ENCODE measurements at places on chromosomes 12 and 14. TPM values are rescaled to one million over a fixed set of nuclear protein-coding genes. Genes with fewer than 3 reads are reported as not detected.

GRCh38 chr14:105897725-105898113 lies 371.3 kb downstream of the TMEM121 start:
- no peak for DNase-seq
- no peak overlapping the region for H3K27ac ChIP-seq
- H3K27me3 ChIP-seq = no peaks in the 10 kb centered on the region
- no peaks in the 10 kb centered on the region for H3K4me1 ChIP-seq
- H3K36me3 ChIP-seq = no peaks in the 10 kb centered on the region

- peaks cover 7% of the 10 kb centered on the region for H3K4me1 ChIP-seq
- no peak overlapping the region for H3K27ac ChIP-seq
- no peak overlapping the region for H3K4me3 ChIP-seq
- no peaks in the 10 kb centered on the region for H3K36me3 ChIP-seq
Observed at GRCh38 chr12:66107451-66107915, 23.1 kb downstream of the LLPH start.

DNA sequence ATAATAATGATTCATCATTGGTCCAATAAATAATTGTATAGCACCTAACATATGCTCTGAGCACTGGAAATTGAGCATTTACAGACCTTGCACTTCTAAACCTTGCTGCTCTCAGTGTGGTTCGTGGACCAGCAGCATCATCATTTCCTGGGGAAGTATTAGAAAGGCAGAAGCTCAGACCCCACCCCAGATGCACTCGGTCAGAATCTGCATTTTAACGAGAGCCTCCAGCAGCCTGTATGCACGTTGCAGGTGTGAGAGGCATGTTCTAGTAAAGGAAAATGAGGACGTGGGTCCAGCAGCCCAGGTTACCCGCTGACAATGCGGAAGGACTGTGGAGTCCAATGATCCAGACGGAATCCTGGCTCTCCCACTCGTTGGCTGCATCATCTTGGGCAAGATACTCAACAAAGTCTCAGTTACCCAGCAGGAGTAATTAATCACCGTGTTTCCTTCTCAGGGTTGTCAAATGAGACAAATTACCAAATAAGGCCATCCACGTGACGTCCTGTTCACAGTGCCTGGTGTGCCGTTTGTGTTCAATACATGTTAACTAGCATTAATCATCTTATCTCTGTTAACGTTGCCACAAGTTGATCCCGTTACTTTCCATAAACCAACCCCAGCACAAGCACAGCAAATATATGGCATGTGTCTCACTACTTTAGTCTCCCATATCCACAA lies 49.2 kb upstream of the CCND2 start:
- no peaks in the 10 kb centered on the region for H3K4me1 ChIP-seq
- H3K27ac ChIP-seq = no peak overlapping the region
- H3K4me3 ChIP-seq = no peak overlapping the region
- H3K27me3 ChIP-seq = peaks cover 8% of the 10 kb centered on the region
- DNase-seq = peak; percentile 46

GRCh38 chr12:103696101-103696500 lies 109.0 kb downstream of the STAB2 start:
- no peak overlapping the region for H3K27ac ChIP-seq
- no peaks in the 10 kb centered on the region for H3K36me3 ChIP-seq
- peaks cover 42% of the 10 kb centered on the region for H3K27me3 ChIP-seq
- H3K4me3 ChIP-seq = no peak overlapping the region
- no peak for DNase-seq
- no peaks in the 10 kb centered on the region for H3K4me1 ChIP-seq

DNA sequence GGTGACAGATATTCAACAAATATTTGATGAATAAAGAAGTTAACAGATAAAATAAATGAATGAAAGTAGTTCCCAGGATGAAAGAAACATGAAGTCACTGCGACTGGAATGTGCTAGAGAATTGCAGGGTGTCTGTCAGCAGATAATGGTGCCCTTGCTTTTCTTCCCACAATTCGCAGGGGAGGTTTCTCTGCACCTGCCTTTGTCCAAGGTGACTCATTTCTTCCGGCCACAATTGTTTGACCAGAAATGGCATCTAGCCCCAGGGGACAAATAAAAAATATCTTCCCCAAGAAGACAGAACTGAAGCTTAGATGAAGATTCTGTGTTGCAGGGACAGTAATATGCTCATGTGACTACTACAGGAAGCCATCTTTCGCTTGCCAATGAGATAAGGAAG lies 316.1 kb upstream of the TBX3 start:
- no peak overlapping the region for H3K27ac ChIP-seq
- H3K4me3 ChIP-seq = no peak overlapping the region
- H3K27me3 ChIP-seq = no peaks in the 10 kb centered on the region
- H3K4me1 ChIP-seq = no peaks in the 10 kb centered on the region

- H3K27ac ChIP-seq = no peak overlapping the region
- H3K27me3 ChIP-seq = no peaks in the 10 kb centered on the region
Observed at GRCh38 chr14:33691907-33692306, 259.0 kb downstream of the EGLN3 start.

GRCh38 chr14:32345311-32345791 lies 16.3 kb downstream of the AKAP6 start:
- no peaks in the 10 kb centered on the region for H3K36me3 ChIP-seq
- H3K27me3 ChIP-seq = no peaks in the 10 kb centered on the region
- no peak for DNase-seq
- peak overlapping the region; percentile 84 for H3K27ac ChIP-seq

GRCh38 chr14:90384543-90384911 lies 12.3 kb upstream of the CALM1 start:
- peaks cover 14% of the 10 kb centered on the region for H3K4me1 ChIP-seq
- H3K27me3 ChIP-seq = no peaks in the 10 kb centered on the region
- DNase-seq = no peak
- H3K4me3 ChIP-seq = no peak overlapping the region

DNA sequence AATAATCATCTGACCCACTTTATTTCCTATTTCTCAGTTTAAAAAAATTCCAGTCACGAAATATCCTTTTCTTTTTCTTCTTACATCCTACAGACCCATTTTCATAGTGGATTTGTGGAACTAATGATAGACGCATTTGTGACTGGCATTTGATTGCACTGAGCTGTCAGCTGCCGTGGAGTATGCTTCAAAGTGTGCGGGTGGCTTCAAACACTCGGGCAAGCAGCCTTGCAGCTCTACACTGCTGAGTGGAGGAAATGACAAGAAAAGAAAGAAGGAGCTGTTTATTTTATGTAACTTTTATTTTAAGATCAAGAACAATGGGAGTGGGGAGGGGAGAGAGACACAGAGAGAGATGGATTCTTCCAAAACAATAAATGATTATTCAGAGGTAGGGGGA lies 112.8 kb upstream of the NAP1L1 start:
- peaks cover 3% of the 10 kb centered on the region for H3K4me1 ChIP-seq
- no peak for DNase-seq
- H3K27me3 ChIP-seq = no peaks in the 10 kb centered on the region
- no peak overlapping the region for H3K4me3 ChIP-seq

DNA sequence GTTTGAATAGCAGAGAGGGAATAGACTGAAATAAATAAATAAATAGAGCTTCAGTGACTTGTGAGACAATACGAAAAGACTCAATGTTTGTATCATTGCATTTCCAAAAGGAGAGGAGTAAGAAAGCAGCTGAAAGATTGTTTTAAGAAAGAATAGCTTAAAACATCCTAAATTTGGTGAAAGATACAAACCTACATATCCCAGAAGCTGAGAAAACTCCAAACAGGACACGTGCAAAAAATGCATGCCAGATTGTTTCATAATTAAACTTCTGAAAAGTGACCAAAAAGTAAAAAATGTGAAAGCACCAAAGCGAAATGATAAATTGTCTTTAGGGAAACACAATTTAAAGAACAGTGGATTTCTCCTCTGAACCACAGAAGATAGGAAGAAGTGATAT lies 711.0 kb downstream of the AACS start:
- no peaks in the 10 kb centered on the region for H3K4me1 ChIP-seq
- no peak overlapping the region for H3K27ac ChIP-seq
- H3K36me3 ChIP-seq = peaks cover 2% of the 10 kb centered on the region
- H3K4me3 ChIP-seq = no peak overlapping the region
- no peaks in the 10 kb centered on the region for H3K27me3 ChIP-seq
- DNase-seq = no peak

DNA sequence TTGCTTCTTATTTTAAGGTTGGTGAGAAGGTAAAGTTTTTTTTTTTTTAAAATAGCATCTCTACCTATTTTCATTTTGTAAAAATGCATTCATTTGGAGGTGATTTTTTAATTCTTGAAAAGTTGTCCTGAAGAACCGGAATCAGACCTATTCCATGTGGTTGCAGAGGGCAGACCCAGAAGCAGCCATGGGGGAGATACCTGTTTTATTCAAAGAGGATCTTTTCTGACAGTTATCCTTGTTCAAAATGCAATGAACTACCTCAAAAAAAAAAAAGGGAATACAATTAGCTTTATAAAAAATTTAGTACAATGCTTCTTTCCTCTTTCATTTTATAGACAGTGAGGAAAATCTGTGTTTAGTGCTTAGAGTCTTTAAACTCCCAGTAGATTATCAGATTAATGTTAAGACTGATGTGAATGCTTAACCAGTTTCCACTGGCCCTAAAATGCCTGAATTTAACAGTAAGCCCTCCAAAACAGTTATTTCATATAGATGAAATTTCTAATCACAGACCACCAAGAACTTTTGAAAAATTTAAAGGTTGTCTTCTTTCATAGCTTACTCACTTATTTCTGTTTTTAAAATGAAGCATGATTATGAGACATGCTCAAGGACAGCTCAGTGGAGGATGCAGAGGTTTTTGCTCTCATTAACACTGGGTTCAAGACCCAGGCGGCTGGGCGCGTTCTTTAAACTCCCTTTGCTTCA lies 8.6 kb upstream of the NEMF start:
- DNase-seq = no peak
- no peaks in the 10 kb centered on the region for H3K27me3 ChIP-seq
- peaks cover 17% of the 10 kb centered on the region for H3K4me1 ChIP-seq
- no peaks in the 10 kb centered on the region for H3K36me3 ChIP-seq

DNA sequence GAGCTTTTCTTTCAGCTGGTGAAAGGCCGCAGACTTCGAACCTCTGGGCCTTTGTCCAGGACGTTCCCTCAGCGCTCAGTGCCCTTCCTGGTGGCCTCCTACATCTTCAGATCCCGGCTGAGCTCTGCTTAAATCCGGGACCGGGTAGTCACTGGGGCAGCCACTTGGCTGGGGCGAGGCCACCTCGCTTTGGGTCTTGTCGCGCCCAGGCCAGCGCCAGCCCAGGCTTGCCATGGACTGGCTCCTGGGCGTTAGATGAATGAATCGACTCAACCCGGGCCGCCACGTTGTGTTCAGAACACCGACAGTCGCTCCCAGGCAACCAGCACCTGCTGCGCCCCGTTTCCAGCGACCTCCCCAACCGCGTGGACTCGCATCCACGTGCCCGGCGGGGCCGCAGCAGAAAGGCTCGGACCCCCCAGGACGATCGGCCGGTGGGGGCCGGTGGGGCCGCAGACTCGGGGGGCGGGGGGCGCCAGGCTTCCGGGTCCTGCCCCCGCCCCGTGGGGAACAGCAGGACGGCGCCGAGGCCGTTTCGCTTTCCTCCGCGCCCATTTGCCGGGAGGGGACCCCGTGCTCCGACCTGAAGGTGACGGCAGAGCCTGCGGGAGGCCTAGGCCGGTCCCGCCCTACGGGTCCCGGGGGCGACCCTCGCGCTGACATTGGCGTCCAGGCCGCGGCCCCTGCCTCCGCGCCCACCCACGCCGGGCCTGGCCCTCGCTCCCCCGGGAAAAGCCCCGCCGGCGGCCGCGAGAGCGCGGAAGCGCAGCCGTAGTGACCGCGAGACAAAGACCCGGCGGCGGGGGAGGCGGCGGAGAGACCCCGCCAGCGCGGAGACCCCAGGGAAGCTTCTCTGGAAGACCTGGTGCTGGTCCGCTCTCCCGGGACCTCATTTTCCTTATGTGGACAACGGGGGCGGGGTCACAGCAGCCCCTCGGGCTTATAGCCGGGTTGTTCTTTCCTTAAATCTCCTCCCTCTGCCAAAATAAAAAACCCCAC lies 37.3 kb upstream of the RCOR1 start:
- H3K27ac ChIP-seq = peak overlapping the region; percentile 10
- peaks cover 2% of the 10 kb centered on the region for H3K27me3 ChIP-seq
- no peak for DNase-seq

GRCh38 chr14:84197704-84198103 lies 1332.2 kb upstream of the FLRT2 start:
- H3K4me3 ChIP-seq = no peak overlapping the region
- no peak for DNase-seq
- no peaks in the 10 kb centered on the region for H3K27me3 ChIP-seq
- H3K36me3 ChIP-seq = peaks cover 4% of the 10 kb centered on the region
- H3K27ac ChIP-seq = no peak overlapping the region

DNA sequence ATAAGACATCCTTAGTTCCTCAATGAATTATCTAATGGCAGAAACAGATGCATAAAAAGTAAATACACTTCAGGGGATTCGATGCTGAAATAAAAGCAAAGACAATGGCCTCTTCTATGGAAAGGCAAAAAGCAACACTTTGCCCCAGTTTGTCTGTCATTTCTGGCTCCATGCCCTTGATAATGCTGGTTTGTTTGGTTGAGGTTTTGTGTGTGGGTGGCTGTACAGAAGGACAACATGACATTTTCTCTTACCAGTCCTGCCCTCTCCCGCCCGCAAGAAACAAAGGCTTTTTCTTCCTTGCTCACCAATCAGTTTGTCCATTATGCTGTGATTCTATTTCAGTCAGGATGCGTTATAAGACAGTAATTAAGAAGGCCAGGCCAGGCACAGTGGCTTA lies 18.1 kb upstream of the WDR89 start:
- no peaks in the 10 kb centered on the region for H3K36me3 ChIP-seq
- no peak overlapping the region for H3K4me3 ChIP-seq

- peaks cover 60% of the 10 kb centered on the region for H3K27me3 ChIP-seq
- no peak for DNase-seq
- no peaks in the 10 kb centered on the region for H3K36me3 ChIP-seq
- peaks cover 8% of the 10 kb centered on the region for H3K4me1 ChIP-seq
- H3K4me3 ChIP-seq = no peak overlapping the region
Observed at GRCh38 chr14:100906420-100906819, 2.9 kb upstream of the RTL1 start.

DNA sequence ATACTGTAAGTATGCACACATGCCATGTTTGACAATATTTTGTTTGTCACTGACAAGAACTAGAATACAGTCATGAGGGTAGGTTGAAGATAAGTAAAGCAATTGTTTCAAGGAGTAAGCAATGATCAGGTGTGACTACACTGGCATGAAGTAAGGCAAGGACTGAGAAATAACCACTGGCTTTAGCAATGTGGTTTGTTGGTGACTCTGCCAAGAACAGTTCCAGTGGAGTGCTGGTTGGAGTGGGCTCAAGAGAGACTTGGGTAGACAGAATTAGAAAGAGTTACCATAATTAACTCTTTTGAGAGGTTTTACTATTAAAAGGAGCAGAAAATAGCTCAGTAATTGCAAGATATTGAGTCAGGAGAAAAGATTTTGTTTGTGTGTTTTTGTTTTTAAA lies 129.6 kb downstream of the GTF2A1 start:
- H3K4me3 ChIP-seq = no peak overlapping the region
- no peak overlapping the region for H3K27ac ChIP-seq
- H3K36me3 ChIP-seq = no peaks in the 10 kb centered on the region
- no peak for DNase-seq

SPTB gene
- total RNA-seq = 0.26 TPM

OAS2 gene
- total RNA-seq = not detected

CAND1 gene
- total RNA-seq = 194 TPM

TXNDC16 gene
- 21.5 TPM for total RNA-seq

MORN3 gene
- total RNA-seq = 0.29 TPM

HOXC5 gene
- not detected for total RNA-seq

RAP1B gene
- total RNA-seq = 182 TPM

Data from osteocyte (in vitro differentiated cells).